ENCODE measurements at places on chromosomes 16 and 17.

GRCh38 chr16:77402118-77402517 is 32.7 kb downstream of the ADAMTS18 start:
- DNase-seq = no peak

DNA sequence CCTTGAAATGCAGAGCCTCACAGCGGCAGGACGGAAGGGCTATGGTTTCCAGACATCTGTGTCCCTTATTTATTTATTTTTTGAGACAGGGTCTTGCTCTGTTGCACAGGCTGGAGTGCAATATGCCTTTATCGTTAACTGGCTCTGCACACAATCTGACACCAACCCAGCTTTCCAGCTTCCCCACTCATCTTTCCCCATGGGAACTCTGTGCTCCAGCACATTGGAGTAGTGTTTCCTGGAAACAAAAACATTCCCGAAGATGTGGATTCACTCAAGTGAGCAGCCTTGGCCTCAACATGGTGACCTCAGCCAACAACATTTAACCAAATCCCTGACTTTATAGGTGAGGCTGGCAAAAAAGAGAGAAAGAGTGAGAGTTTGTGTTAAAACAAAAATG is 307.1 kb downstream of the TMEM114 start:
- DNase-seq = no peak

- no peak for DNase-seq
Measured at GRCh38 chr16:342455-343213, 9.9 kb downstream of the AXIN1 start.

DNA sequence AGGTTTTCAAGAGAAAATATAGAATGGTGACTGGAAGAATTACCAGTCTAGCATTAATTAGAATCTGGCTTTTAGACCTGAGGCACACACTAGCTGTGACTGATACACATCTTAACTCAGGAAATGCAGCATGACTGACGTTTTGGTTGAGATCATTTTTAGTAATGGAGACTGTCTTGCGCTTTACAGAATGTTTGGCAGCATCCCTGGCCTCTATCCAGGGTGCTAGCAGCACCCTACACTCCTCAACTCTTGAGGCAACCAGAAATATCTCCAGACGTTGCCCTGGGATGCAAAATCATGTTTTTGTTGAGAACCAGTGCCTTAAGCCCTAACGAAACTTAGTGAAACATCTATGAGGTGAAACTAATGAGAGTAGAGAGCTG is 109.0 kb downstream of the HS3ST3A1 start:
- DNase-seq = no peak

DNA sequence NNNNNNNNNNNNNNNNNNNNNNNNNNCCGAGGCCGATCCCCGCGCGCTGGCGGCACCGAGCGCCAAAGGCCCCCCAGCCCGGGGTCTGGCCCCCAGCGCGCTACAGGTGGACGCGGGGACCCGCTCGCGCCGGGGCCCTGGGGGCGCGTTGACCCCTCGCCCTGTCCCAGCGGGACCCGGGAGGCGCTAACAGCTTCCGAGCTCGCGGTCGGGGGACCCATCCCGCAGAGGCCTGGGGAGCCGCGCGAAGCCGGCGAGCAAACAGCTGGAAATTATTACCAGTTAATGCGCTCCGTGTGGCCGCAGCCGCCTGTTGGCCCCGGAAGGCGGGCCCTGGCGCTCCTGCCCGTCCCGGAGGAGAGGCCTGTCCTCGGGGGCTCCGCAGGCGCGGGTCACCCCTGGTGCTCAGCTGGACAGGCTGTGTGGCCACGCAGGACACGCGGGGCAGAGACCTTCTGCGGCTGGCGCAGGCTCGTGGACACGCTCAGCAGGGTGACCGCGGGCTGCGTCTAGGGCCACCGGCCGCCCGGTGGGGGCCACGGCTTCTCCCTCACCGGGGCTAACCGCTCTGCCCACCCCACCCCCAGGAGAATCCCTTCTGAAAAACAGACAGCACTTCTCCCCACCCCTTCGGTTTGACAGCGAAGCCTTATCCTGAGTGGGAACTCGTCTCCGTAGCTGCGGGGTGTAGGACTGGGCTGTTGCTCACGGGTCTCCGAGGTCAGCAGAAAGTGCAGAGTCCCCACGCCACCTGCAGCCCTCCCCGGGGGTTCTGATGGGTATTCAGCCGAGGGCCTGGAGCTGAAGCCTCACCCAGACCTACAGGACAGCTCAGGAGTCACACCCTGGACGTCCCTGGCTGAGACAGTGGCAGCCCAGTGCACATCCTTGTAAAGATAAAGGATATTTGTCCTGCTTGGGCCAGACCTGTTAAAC is 138.7 kb upstream of the RPH3AL start:
- no peak for DNase-seq

DNA sequence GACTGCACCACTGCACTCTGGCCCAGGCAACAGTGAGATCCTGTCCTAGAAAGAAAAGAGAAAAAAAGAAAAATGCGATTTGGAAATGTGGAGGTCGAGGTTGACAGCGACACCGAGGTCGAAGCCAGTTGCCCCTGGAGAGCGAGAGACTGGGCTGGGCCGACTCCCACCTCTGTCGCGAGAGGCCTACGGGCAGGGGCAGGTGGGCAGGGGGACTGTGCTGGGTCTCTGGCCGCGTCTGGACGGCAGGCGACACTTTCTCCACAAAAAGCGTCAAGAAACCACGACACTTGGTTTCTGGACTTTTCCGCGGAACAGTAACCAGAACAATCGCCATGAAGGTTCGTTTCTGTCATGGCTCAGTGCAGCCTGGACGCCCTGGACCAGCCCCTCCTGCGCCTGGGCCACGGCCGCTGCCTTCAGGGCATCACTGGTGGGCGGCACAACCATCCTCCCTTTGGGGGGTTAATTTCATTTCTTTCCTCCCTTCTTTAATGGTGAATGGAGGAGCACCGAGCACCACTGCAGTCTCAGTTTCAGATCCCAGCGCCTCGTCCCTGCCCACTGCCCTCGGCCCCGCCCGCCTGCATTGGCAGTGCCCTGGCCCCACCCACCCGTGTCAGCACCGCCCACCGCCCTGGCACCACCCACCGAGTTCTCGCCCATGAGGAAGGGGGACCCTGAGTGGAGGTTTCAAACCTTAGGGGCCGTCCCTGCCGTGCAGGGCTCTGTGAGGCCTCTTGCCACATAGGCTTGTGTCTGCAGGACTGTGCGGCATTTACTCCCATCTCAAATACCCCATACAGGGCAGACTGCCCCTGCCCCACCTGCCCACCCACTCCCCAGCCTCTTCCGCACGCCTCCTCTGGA is 18.5 kb upstream of the CDH15 start:
- DNase-seq = no peak

GRCh38 chr16:49986351-49987124 is 38.5 kb upstream of the CNEP1R1 start:
- DNase-seq = no peak

DNA sequence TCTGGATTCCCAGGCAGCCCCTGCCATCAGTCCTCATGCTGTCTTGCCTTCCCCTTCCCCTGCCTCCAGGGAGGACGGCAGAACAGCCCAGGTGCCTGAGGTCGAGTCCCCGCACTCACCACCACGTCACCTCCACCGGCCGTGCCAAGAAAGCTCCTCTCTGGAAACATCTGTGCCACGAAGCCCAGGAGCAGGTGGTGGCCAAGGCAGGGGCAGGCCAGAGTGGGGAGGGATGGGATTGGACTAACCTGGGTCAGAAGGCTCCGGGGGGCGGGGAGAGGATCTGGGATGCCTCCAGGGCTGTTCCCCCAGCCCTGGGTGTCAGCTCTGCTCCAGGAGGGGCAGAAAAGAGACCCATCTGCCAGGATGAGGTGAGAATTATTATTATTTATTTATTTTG is 7.4 kb upstream of the DPEP1 start:
- no peak for DNase-seq

DNA sequence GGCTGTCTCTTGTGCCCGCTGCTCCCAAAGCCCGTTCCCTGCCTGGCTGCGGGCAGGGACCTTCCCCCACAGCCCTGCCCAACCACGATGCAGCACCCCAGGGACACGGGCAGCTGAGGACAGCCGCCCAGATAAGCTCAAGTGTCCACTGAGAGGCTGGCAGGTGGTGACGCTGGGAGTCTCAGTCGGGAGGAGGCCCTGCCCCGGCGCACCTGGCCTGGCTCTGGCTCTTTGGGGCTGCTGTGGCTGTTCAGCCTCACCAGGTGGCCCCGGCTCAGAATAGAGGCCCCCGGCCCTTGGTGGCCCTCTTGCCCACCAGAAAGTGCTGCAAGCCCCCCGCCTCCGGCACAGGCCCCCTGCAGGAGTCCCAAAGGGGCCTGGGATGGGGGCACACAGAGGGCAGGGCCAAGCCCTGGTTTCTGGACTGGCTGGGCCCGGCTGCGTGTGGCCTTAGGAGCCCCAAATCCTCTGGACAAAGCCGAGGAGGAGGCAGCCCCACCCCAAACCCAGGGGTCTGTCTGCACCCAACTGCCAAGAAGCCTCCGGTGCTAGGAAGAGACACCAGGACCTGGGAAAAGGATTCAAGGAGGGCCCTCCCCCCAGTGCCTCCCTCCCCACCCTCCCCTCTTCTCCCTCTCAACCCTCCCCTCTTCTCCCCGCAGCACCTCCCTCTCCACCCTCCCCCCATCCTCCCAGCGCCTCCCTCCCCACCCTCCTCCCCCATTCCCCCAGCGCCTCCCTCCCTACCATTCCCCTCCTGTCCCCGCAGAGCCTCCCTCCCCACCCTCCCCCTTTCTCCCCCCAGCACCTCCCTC is 5.3 kb downstream of the NTHL1 start:
- DNase-seq = no peak

DNA sequence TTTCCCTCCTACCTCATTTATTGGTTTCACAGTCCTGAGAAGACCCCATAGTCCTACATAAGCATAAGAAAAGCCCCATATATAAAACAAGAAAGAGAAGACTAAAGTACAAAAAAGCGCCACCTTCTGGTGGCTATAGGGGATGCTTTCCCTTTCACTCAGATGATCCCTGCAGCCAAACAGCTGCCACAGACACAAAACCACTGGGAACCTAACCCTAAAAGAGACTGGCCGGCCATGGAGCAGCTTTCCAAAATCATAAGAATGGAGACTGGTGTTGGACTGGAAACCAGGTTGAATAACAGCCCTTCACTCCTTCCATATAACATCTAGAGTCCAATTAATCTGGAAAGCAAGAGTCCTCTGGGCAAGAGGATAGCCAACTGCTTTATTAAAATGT is 11.4 kb downstream of the DYNC1LI2 start:
- no peak for DNase-seq

- no peak for DNase-seq
Measured at GRCh38 chr16:12773221-12773620, 30.5 kb downstream of the CPPED1 start.

- no peak for DNase-seq
Measured at GRCh38 chr16:8887952-8888560, 5.9 kb downstream of the LITAFD start.

DNA sequence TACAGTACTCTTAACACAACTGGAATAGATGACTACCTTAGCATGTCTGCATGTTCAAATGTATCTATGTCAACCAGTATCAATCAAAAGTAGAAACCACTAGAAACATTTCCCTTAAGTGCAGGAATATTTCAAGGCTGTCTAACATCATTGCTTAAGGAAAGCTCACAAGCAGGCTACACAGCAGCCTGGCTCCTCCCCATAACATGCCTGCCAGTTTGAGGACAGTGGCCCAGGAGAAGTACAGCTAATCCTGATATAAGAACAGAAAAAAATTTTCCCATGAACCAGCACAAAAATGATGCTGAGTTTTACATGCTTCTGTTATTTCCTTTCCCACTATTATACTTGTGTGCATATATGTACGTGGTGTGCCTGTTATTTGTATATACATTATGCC is 175.1 kb downstream of the MYO1D start:
- DNase-seq = no peak

- DNase-seq = no peak
Measured at GRCh38 chr17:81898029-81898866, 3.8 kb upstream of the NPB start.

DNA sequence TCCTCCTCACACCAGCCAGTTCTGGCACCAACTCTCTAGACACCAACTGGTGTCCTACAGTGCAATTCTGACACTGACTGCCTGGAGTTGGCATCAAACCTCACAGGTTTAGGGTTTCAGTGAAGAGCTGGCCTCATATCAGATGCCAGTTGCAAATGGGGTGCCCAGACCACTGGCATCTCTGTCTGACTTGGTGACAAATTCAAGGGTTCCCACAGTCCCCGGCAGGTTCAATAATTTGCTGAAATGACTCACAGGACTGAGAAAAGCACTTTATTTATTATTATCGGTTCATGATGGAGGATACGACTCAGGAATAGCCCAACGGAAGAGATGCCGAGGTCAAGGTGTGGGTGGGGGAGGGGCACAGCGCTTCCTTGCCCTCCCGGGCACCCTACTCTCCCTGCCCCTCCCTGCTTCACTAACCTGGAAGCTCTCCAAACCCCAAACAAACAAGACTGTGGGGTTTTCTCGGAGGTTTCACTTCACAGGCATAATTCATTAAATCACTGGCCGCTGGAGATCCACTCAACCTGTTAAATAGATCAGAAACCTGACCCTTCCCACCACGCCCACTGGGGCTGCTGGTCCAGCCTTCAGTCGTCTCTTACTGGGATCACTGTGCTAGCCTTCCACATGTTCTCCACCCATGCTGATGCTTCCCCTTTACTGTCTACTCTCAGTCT is 1.7 kb upstream of the NLRP1 start:
- no peak for DNase-seq

GRCh38 chr16:11315510-11315909 is 29.7 kb upstream of the RMI2 start:
- no peak for DNase-seq

DNA sequence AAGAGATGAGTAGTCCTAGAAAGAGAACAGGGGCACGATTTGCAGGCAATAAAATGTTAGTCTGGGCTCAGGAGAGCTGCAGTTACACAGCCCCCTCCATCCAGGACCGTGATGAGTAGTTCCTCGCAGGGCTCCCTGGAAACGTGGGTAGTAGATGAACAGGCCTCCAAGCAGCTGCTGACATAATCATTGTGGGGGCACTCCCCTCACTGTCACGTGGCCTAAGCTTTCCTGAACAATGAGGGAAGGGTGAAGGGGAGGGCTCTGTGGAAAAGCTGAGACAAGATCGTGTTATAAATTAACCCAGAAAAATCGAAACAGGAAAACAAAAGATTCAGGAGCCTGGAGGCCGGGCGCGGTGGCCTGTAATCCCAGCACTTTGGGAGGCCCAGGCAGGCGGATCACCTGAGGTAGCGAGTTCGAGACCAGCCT is 1.3 kb upstream of the PER1 start:
- DNase-seq = no peak

GRCh38 chr17:39612291-39612894 is 4.7 kb upstream of the NEUROD2 start:
- no peak for DNase-seq

GRCh38 chr16:47475786-47476185 is 14.7 kb downstream of the PHKB start:
- no peak for DNase-seq
